Activated CD4-positive, alpha-beta T cell treated with anti-CD3 and anti-CD28 coated beads, Interleukin-2, amount 50 U/mL, for 16 hours (primary cell): ENCODE measurements at places on chromosomes 5 and 9.

GRCh38 chr5:82662340-82662739 is 384.2 kb upstream of the RPS23 start:
- DNase-seq, result no peak

DNA sequence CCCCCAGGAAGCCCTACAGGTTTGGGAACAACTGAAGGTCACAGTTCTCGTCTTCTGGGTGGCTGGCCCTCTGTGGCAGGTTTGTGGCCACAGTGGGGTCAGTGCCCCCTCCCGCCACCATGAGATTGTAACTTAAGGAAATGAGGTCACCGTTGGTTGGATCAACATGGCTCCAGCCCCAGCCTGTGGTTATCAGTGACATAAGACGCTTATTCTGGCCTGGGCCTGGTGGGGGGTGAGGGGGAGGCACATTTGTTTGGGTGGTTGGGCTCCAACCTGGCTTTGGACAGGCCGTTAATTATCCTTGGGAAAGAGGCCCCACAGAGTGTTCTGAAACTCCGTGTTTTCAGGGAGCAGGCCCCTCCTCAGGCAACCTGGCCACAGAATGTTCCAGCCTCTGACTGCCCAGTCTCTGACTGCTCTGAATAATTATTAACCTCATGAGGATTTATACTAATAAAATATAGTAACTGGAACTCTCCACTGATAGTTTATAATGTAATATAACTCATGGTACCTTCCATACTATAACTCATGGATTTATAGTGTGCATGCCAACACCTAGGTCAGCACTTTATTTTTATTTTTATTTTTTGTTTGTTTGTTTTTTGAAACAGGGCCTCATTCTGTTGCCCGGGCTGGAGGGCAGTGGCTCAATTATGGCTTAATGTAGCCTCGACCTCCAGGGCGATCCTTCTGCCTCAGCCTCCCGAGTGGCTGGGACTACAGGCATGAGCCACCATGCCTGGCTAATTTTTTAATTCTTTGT is 58.0 kb upstream of the RPL26L1 start:
- no peak for DNase-seq

DNA sequence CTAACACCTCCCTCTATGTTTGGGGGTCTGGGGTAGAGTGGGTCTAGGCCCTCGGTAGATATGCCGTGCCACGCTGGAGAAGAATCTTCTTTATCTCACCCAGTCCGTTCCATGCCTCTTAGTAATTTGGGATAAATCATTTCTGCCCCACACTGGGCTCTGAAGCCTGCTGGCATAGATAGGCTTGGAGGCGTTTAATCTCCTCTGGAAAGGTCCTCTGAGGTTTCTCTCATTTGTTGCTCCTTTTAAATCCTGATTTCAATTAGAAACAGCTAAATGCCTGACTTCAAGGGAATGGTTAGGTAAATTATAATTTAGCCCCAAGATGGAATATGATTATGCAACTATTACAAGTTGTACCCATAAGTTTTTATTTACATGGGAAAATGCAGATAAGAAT is 57.8 kb upstream of the AKNA start:
- no peak for DNase-seq

DNA sequence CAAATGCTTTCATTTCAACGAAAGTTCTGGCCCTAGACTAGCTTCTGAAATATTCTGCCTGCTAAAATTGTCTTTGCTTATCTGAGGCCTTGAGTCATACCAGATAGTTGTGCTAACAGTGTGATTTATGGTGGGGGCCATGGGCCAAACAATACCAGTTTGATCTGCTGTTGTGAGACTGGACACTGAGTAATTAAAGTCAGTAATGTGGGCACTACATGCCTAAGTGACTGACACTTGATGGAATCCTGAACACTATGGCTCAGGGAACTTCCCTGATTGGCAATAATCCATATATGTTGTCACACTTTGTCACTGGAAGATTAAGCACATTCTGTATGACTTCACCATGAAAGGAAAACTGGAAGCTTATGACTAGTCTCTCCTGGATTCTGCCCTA is 127.6 kb upstream of the CYLC2 start:
- DNase-seq, result no peak

DNA sequence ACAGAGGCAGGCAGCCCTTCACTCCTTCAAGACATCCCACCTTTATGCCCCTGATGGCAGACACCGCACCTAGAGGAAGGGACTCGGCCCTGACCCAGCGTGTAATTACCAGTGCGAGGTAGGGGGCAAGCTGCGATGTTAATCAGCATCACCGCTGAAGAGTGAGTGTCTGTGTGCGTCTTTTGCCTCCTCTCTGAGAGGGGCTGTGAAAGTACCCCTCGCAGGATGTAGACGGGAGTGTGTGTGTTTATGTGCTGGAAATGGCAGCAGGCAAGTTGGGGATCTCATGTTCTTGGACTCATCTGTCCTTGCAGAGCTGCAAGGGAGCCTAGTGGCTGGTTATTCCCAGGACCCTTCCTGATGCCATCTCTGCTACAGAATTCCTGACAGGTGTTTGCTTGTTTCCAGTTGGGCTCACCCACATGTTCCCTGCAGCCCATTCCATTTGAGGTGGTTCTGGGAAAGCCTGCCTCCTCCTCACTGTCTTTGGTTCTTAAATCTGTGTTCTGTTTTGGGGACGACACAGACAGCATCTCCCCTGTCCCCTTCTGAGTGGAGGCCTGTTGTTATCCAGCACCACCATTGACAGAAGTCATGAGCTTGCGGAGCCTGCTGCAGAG is 70.5 kb downstream of the ZNF618 start:
- DNase-seq, result no peak

DNA sequence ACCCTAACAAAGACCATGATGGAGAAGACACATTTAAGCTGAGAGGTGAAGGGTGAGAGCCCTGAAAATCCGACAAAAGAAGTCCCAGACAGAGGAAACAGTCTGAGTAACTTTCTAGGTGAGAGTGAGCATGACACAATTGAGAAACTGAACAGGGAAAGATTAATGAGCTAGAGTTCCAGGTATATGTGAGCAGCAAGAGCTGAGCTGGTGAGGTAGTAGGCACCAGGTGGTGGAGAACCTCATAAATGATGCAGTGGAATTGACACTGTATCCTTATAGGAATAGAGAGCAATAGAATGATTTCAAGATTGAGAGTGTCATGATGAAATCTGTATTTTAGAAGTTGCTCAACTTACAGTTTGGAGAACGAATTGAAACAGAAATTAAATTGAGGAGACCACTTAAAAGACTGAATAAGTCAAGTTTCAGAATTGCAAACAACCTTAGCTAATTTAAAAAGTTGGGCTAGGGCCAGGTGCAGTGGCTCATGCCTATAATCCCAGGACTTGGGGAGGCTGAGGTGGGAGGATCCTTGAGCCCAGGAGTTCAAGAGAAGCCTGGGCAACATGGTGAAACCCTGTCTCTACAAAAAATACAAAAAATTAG is 89.8 kb downstream of the NREP start:
- DNase-seq, result no peak

GRCh38 chr9:123360161-123361085 is 4.4 kb downstream of the CRB2 start:
- DNase-seq, result peak; percentile 16

DNA sequence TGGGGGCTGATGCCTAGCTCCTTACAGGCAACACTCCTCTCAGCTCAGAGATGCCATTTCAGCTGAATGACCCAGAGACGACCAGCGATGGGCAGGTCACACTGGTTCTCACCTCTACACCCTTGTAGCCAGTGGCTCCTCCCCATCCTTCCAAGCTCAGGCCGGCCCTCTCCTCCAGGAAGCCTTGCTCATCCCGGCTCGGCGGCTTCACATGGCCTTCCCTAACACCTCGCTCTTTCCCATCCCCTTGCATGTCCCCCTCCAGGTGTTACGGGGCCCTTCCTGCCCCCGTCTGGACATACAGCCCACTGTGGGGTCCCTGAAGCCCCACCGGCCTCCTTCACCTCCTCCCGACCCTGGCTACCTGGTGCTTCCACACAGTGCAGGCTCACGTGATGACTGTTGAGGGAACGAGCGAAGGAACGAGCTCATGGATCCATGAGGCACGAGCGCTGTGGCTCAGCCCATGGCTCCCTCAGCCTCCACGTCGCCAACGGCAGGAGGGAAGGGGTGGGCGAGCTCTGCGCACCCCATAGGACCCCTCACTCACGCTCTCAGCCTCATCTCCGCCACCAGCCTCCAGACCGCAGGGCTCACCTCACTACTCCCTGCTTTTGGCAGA is 45.7 kb downstream of the SARDH start:
- DNase-seq, result no peak

GRCh38 chr5:135332519-135333150 is 66.4 kb downstream of the MACROH2A1 start:
- peak; percentile 48 for DNase-seq

DNA sequence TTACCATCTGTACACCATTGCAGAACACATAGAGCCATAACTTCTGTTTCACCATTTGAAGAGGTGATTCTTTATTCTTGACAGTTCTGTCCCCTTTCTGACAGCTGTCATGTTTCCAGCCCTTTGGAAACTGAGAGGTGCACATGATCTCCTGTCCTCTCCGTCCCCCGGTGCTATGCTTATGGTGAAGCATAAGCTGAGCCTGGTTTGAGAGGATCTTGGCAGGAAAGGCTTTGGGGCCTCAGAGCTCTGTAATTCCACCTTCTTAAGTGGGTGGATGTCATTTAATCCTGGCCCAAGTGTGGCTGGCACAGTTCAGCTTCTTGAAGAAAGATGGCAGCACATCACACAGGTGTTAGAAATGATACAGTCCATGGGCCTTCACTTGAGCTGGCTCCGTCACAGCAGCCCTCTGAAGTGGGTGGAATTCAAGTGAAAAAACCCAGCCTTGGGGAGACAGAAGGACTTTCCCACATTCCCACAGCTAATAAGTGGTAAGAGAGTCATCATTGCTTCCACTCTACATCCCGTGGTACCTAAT is 30.7 kb upstream of the GRPEL2 start:
- no peak for DNase-seq

- DNase-seq, result no peak
Measured at GRCh38 chr5:139664086-139664693, 16.0 kb downstream of the CXXC5 start.

DNA sequence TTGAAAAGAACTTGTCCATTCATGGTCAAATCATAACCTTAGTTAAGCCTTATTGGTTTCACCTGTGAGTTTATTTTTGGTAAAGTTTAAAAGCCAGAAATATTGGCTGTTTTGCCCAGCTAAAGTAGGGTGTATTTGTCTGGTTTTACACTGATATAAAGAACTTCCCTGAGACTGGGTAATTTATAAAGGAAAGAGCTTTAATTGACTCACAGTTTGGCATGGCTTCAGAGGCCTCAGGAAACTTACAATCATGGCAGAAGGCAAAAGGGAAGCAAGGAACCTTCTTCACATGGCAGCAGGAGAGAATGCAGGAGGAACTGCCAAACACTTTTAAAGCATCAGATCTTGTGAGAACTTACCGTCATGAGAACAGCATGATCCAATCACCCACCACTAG is 55.3 kb downstream of the JAKMIP2 start:
- DNase-seq, result no peak

DNA sequence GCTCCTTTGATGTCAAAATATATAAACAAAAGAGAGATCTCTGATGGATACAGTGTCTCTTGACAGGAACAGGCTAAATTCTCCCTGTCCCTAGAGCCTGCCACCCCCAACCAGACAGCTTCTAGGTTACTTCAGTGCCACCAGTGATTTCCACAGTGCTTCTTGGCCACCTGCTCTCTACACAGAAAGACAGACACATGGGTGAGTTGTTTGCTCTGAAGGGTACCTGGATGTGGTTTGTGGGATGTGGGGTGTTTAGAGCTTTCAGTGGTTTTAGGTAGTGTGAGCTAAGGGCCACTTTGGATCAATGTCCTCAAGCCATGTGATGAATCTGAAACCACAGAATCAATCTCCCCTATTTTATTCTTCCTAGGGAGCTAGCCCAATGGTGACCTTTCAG is 125.4 kb downstream of the ANKRD18B start:
- no peak for DNase-seq

- no peak for DNase-seq
Measured at GRCh38 chr5:128395073-128395472, 143.0 kb downstream of the FBN2 start.

DNA sequence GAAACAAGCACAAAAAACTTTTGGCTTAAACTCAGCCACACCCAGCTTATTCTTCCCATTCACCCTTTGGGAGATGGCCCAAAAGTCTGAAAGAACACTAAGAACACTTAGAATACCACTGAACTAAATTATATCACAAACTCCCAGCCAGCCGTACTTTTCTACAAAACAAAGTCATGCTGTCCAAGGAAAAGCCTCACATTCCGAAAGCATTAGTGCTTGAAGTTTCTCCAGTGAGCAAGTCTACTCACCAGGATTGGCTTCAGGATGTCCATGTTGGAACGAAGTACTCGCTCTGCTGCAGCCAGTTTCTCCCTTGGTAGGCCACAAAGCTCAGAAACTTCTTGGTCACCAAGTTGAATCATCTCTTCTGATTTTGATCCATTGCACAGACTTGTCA is 69.7 kb downstream of the ABCA1 start:
- no peak for DNase-seq

- no peak for DNase-seq
Measured at GRCh38 chr9:105928416-105928815, 234.1 kb downstream of the TMEM38B start.

DNA sequence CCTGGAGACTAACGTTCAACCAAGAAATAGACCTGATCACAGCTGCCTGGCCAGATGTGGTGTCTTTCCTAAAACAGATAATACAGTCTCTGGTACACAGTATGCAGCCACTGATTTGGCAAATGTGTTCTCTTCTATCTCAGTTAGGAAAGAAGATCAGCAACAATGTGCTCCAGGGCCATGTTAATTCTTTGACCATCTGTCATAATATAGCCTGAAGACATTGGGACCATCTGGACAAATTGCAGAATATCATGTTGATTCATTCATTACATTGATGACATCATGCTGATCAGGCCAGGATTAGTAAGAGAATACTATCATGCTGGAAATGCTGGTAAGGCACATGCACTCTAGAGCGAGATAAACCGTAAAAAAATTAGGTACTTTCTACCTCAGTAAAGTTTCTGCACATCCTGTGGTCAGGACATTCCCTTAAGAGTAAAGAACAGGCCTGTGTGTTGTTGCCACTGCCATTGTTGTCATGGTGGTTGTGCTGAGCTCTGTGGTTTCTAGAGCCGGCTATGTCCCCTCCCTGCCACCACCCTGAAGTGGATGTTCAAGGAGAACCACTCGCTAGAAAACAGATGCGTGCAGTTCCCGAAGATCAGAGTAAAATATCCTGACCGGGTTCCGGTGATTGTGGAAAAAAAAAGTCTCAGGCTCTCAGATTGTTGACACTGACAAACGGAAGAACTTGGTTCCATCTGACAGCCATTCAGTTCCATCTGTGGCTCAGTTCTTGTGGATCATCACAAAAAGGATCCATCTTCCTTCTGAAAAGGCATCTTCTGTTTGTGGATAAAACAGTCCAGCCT is 6.4 kb upstream of the JMY start:
- DNase-seq, result peak; percentile 64

GRCh38 chr9:33300546-33300945 is 10.2 kb downstream of the NFX1 start:
- DNase-seq, result no peak

GRCh38 chr9:3032898-3033297 is 189.0 kb upstream of the PUM3 start:
- peak; percentile 40 for DNase-seq

GRCh38 chr9:130107955-130108354 is 54.2 kb downstream of the GPR107 start:
- peak; percentile 21 for DNase-seq
